ENCODE measurements at places on chromosomes 5 and 9. TPM values are rescaled to one million over a fixed set of nuclear protein-coding genes. Genes with fewer than 3 reads are reported as not detected.

DNA sequence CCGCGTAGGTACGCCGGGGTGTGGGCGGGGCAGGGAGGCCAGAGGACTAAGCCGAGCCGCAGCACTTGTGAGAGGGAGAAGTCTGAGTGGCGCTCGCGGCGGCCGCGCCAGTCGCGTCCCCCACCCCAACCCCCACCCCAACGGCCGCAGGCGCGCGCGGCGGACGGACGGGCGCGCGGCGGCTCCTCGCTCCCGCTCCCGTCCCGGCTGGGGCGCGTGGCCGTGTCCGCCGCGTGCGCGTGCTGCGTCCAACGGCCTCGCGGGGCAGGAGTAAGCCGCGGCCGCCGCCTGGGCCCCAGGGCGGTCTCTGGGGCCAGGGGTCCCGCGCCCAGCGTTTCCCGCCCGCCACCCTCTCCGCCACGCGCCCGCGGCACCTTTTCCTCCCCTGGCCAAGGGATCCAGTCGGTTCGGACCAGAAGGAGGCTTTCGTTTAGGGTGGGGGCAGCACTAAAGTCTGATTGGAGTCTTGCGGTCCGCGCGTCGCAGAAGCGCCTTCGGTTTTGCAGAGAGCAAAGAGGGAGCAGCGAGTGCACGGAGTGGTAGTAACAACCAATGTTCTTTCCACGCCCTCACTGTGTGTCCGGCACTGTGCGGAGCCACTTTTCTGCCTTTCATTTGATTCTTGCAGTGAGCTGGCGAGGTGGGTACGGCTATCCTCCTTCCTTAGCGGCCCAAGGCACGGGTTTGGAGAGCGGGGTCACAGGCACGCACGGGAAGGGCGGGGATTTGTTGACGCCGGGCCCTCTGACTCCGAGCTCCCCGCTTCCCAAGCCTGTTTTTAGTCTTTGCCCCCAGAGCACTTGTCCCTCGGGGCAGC is 483 bp downstream of the G3BP1 start:
- peak; percentile 52 for DNase-seq

DNA sequence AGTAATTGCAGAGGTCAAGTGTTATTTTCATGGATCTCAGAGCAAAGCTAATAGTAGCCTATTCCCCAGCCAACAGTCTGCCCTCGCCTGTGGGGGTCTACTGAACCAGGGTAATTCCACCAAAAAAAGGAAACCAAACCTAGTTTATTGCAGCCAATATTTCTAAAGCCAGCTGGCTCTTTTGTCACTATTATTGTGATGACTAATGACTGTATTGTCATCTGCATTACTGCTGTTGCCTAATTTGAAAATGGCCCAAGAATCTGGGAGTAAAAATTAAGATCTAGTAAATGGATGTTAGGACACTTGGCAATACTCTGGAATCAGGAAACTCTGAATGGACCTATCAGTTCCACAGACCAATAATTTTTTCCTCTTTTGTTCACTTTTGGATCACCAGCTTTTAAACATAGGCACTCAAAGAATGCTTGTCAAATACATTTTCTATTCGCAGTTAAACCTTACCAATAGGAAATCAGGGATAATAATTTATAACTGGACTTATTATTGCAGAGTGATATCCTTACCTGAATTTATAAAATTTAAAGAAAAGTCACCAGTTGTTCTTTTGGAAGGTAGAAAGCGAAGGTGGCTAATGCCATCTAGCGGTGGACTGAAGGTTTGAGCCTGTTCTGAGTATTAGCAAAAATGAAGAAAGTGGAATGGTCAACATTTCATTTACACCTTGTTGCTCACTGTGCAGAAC is 69.2 kb downstream of the SYK start:
- DNase-seq: no peak

The RABGAP1 gene
- 33.9 TPM for total RNA-seq

DNA sequence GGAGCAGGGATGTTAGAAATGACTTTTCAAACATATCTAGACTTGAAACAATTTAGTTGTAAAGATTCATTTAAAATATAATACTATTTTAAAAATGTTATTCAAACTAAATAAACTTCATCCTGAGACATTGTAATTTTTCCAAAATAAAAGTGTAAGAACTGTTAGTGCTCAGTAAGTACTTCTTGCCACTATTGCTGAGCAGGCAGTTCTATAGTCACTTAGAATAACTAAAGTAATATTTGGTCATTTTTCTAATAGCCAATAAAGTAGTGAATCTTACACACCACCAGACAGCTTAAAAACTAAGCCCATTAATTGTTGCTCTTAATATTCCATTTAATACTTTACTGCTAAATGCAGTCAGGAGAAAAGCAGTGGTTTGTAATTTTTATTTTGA is 1120.0 kb upstream of the CDH10 start:
- DNase-seq: no peak

The LRRC70 gene
- 1.4 TPM for total RNA-seq

DNA sequence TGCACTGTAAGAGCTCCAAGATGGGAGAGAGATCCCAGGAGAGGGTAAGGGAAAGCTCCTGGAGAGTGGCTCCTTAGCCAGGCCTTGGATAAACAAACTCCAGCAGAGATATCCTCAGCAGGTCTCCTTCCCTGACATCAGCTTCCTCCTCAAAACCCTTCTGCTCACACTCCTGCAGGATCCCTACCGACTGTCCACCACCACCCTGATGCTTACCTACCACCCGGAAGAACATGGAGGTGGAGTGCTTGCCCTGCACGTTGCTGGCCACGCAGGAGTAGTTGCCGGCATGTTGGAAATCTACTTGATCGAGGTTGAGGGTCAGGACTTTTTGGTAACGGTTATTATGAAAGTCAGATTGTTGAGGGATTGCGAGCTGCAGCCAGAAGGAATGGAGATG is 9.3 kb downstream of the CSF1R start:
- no peak for DNase-seq

- no peak for DNase-seq
Observed at GRCh38 chr9:92635760-92636159, 34.2 kb downstream of the IPPK start.

DNA sequence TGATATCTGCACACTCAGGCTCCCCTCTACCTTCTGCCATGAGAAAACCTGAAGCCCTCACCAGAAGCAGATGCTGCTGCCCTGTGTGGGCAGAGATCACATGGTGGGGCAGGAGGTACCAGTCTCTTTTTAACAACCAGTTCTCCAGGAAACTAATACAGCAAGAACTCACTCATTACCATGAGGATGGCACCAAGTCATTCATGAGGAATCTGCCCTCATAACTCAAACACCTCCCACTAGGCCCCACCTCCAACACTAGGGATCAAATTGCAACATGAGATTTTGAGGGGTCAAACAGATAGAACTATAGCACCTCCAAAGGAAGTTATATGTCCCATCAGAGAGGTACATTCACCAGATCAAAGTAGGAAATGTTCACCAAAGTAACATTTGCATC is 136.3 kb upstream of the SHB start:
- DNase-seq: no peak
